ENCODE measurements at places on chromosomes 11 and 22.

DNA sequence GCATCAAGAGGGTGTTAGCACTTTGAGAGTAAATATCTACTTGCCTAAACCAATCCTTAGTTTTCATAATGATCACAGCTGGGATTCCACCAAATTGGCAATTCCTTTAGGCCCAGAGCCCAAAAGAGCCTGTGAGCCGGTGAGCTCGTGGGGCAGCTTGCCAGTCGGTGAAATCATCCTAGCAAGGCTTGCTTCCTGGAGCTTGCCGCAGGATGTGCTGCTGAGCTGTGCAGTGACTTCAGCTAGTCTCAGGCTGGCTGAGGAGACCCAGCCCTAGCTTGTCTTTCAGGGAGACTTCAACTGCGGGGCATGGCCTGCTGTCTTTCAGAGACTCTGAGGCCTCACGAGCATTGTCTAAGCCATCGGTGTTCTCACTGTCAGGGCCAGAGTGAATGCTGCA is 73.6 kb upstream of the SUSD2 start:
- DNase-seq: no peak

DNA sequence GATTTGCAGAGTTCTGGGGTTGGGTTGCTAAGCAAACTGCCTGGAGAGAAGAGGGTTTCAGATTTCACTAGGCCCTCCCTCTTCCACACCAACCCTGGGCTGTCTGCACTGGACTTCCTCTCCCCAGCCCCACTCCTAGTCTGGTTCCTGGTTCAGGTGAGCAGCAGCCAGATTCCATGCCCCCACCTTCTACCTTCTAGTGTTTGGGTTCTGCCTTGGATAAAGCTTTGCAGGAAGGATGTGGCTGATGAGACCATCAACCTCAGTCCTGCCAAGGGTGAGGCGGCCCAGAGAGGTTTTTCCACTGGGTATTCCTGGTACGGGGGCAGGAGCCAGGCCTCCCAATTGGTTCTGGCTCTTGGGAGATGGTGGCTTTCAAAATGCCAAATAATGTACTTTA is 68.3 kb downstream of the BCR start:
- no peak for DNase-seq

DNA sequence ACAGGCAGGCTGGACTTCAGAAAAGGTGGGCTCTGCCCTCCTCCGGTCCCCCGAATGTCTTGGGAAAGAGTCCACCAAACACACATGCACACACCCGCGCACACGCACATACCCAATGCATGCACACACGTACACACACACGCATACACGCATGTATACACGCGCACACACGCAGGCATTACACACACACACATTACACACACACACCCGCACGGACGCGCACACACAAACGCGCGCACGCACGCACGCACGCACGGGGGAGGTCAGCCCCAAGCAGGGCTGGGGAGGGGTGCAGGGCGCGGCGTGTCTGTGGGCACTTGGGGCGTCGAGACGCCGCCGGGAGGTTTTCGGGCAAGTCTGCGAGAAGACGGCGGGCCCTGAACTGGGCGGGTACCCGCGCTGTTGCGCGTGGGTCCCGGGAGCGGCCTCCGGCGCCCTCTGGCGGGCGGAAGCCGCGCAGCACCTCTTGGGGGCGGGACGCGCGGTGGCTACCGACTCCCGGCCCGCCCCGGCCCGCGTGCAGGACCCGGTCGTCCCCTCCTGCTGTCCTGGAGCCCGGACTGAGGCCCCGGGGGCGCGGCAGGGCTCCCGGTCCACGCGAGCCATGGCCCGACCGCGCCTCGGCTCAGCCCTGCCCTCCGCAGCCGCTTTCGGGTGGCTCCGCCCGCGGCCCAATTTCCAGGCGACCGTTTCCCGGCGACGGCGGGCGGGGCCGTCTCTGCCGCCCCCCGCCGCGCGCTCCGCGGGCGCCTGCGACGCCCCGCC is 3.6 kb downstream of the SEPTIN5 start:
- DNase-seq: peak; percentile 85

DNA sequence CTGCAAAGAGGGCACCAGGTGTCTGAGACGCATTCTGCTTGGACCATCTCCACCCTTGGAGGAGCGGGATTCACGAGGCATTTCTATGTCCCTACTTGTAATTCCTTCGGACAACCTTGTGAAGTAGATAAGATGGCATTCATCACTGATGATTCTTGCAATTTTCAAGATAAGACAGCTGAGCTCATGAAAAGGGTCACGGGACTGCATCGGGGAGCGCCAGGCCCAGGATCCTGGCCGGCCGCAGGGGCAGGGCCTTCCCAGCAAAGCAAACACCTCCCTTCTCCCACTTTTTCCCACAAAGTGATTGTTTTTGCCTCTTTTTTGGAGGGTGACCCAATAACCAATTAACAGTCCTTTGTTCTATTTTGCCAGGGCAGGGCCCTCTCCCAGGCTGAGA is 8.4 kb downstream of the LIF start:
- DNase-seq: no peak

DNA sequence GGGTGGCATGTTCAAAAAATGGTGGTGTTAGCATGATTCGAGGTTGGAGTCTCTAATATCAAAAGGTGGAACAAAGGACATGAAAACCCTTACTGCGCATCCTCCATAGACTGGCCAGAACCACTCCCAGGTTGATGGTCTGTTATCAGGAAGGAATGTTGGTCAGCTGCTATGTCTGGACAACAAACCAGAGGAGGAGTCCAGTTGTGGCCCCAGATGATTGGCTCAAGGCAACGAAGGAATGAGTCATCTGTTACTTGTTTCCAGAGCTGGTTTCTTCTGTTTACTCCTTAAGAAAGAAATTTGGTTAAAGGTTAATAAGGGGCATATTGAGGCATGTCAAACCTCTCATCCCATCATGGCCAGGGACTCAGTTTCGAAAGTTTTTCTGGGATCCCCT is 56.8 kb upstream of the GRIA4 start:
- DNase-seq: no peak

GRCh38 chr22:46068593-46069491 is 81.5 kb upstream of the PPARA start:
- DNase-seq: no peak

DNA sequence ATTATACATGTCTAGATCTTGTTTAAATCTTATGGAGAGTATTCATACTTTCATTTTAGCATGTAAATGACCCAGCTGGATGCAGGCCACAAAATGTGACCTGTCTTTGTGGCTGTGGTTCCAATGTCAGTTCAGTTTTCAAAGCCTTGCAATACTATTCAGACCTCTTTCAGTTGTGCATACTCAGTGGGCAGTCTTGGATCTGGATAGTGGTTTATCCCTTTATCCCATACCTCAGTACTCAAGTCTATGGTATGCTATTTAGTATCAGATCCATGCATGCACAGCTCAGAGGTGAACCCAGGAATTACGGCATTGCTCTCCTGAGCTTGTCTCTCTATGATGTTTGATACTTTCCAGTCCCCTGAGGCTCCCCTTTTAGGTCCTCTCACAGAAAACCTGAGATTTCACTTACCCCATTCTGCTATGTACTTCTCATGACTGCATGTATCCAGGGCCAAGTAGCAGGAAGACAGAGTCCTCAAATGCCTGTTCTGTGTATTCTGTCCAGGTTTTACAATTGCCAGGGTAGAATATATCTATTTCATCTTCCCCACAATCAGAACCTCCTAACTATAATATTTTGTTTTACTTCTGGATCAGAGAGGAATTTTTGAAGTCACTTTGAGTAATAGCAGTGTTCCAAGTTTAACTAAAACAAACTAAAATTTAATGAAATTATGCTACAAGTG is 6.9 kb upstream of the P4HA3 start:
- no peak for DNase-seq

DNA sequence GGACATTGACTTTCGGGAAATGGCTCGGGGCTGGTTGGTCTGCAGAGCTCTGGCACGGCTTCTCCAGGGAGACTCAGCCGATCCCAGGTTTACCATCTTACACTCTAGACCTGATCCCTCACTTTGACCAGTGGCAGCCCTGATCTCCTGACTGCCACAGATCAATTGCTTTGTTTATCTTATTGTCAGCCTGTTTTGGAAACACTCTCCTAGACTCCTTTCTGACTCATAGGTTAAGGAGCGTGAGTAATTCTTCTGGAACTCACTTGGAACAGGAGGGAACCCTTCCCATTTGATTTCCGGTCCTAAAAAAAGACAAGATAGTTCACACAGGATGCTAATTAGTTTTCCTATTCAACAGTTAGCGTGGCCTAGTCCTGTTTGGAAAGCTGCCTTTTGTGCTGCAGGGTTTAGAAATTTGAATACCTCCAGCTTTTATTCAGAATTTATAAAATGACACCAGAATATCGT is 16.0 kb upstream of the BMAL1 start:
- no peak for DNase-seq

GRCh38 chr11:33942954-33943353 is 51.1 kb upstream of the LMO2 start:
- no peak for DNase-seq

GRCh38 chr11:24311974-24312373 is 184.9 kb upstream of the LUZP2 start:
- DNase-seq: no peak

GRCh38 chr22:22229683-22230420 is 14.7 kb upstream of the VPREB1 start:
- DNase-seq: no peak

DNA sequence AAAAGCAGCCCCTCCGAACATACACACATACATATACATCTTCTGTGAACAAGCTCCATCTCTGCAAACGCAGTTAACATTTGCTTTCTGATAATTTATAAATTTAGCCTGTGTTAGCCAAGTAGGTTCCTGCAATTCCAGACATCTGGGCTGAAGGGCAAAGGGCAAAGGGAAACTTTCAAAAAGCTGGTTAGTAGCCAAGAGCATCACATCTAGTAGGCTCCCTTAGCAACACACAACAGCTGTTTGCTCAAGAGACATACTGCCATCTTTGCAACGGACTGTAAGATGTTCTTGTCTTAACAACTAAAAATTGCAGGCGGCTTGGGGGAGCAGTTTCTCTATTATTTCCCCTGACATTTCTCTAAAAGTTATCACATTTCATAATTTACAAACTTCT is 134.9 kb downstream of the RBFOX2 start:
- DNase-seq: no peak

GRCh38 chr11:65915101-65915820 is 3.6 kb downstream of the C11orf68 start:
- no peak for DNase-seq

Data from activated naive CD4-positive, alpha-beta T cell treated with Interleukin-2 at 50 U/mL for 16 hours (primary cell).